ENCODE measurements at places on chromosomes 7 and 10.

- no peak for DNase-seq
These were observed 60.2 kb downstream of the ZNF277 start for GRCh38 chr7:112266595-112267270.

DNA sequence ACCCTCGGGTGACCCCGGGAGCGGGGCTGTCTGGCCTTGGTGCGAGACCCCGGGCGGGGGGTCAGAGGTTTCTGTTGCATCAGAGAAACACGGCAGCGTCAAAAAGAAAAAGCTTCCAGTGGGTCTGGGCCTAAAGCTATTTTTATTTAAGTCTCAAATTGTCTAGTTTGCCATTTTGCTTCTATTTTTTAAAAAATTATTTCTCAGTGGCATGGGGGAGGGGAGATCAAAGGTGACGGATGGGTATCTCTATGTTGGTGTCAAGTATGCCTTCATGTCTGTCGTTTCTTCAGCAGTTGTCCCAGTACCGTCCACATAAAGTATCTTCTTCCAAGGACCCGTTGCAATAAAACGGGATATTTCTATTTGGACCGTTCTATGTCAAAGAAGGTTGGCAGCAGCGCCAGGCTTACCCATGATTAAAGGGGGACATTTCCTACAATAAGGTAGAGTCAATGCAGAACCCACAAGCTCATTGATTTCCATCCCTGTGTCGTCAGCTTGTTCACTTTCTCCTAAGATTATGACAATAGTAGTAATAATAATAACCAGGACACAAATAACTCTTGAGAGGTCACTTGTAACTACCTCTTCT, 26.0 kb upstream of the VAX1 start:
- DNase-seq, result no peak

- no peak for DNase-seq
These were observed 107.5 kb upstream of the SDK1 start for GRCh38 chr7:3193379-3194120.

- no peak for DNase-seq
These were observed 46.1 kb downstream of the CPEB3 start for GRCh38 chr10:92244796-92245195.

- no peak for DNase-seq
These were observed 9.4 kb upstream of the MNX1 start for GRCh38 chr7:157019718-157020451.

- DNase-seq, result no peak
These were observed 426.6 kb downstream of the PLXNA4 start for GRCh38 chr7:132149436-132150304.

DNA sequence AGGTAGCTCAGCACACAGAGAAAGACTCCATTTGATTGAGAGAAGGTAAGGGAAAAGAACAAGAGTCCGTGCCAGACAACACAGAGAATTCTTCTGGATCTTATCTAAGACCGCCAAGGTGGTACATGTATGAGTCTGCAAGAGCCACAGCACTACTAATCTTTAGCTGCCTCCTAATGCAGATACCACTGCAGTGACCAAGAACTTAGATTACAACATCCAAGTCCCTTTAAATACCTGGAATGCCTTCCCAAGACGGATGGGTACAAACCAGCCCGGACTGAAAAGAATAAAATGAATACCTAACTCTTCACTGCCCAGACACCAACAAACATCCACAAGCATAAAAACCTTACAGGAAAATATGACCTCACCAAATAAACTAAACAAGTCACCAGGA, 33.3 kb downstream of the TFEC start:
- DNase-seq, result no peak

GRCh38 chr7:38280707-38281106, 7.3 kb upstream of the TARP start:
- DNase-seq, result no peak

DNA sequence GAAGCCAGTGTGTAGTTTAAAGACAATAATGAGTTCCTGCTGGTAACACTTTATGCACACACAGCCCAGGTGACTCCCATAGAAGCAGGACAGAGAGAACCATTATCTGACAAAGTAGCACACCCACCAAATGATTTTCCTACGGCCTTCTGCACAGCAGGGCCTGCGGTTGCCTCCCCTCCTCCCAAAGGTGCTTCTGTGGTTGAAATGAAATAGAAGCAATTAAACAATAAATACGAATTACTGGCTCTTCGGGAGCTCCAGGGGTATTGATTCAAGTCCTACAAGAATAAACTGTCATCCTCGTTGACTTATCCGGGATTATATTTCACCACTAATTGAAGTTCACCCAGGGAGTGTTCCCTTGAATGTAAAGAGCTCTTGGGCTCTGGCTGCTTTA, 172.1 kb downstream of the ACTR3B start:
- DNase-seq, result no peak

DNA sequence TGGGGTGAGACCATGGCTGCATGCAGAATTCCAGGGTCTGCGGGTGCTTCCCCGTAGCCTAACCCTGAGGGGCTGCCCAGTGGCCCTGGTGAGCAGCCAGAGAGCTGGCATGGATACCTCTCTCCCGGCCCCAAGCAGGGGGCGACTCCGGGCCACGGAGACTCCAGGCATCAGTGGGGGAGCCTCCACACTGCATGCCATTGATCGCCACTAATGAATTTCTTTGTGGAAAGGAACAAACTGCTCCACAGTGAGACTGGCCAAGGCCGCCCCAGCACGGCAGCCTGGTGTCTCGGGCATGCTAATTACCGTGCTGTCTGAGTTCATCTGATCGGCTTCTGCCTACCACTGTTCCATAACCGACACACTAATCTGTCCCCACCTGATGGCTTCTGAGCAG, 184.4 kb downstream of the GRID1 start:
- no peak for DNase-seq

DNA sequence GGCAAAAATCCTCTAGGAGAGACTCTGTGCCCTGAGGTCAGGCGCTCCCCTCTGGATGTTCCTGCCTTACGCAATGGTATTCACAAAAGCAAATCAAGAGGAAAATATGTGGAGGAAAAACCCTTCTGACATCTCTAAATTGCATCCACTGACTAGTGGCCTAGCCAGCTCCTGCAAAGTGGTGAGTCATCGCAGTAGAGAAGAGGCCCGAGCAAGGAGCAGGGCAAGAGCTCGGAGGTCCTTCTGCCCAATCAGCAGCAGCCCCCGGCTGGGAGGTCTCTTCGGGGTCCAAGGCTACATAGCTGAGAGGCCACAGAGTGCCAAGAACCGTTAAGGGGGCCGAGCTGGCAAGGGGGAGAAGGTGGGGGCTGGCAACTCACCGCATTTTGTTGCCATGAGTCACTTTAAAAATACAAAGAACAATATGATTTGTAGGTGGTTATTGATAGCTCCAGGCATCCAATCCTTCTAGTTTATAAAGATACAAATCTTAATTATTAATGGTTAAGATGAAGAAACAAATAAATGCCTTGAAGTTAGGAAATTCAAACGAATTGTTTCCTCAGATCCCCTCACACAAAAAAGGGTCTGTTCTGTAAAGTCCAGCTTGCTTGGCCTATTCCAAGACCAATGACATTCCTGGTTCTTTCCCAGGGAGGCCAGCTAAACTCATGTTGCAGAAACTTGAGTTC, 161.6 kb downstream of the PKD1L1 start:
- DNase-seq, result no peak

DNA sequence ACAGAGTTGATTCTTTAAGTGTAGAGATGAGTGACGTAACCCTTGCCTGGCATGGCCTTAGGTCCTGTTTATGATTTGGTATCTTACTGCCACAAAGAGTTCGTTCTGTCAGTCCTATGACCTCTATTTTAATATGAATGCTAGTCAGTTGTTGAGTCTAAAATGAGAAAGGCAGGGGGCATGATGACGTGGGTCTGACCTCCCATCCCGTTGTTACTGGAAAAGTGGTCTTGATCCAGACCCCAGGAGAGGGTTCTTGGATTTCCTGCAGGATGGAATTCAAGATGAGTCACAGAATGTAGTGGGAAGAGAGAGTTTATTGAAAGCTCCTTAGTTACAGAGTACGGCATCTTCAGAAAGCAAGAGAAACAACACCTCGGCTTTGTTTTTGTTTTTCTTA, 317.0 kb upstream of the COBL start:
- DNase-seq, result no peak
